ENCODE measurements at places on chromosomes 4 and X.

DNA sequence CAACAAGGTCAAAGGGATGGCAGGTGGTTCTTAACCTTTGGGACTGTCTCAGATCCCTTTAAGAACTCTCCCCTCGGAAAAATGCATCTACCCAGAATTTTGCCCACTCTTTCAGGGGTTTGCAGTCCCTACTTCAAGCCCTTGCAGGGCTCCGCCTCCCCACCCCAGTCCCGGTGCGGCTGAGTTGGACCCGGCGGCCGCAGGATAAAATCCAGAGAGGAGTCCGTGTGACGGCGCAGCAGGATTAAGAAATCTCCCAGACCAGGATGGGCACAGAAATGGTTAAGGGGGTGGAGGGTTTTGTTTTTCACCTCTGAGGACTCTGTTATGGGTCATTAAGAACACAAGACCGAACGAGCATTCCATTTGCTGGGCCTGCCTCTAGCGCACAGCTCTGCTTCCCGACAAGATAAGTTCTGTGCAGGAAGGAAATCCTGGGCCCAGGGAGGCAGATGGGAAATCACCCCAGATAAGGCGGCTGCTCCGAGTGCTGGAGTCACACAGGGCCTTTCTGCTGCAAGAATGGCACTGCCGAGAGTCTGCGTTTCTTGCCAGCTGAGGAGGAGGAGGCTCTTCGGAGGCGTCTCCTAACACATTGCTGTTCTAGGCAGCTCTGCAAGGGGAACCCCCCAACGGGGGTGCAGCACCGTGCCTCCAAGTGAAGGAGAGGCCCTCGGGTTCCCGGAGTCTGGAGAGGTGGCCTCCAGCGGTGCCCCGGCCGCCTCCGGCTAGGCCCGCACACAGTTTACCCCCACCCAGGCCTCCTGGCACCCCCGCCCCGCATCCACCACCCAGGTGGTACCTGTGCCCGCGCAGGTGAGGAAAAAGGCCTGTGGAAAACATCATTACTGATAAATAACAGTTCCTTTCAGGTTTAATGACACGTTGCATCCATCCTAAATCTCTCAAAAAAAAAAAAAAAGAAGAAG, 277.6 kb downstream of the BCOR start:
- no peak for DNase-seq

DNA sequence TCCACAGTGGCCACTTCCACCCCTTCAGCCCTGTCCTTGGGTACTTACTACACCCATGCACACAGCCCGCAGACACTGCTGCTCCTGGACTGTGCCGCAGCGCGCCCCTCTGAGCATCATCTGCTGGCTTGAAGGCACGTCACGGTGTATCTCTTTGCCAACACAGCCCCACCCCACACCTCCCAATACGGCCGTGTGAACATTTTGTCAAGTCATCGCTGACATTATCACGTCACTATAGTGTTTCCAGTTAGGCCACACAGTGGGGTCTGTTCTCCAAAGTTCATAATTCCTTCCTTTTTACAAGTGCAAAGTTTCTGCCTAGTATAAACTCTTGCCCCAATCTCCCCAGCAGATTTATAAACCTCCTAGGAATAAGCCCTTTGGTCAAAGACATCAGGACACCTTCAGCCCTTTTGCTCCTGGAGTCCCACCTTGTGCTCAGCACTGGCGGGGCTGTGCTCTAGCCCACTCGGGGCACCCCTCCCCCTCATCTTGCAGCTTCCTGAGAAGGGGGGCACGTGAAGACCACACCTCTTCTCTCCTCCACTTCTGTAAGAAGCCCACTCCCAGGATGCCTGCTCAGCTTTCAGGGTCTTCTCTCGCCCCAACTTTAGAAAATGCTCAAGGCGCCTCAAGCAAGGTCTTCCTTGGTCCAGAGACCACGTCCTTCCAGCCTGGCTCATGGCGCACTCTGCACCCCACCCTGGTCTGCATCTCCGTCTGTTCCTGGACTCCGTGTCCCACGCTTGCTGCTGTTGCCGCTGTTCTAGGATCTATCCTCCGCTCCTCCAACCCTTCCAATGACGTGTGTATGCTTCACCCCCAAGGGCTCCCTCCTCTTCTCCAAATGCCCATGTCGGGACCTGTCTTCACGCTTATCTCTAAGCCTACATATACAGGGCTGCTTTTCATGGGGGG, 7.2 kb downstream of the FAM53A start:
- no peak for DNase-seq

DNA sequence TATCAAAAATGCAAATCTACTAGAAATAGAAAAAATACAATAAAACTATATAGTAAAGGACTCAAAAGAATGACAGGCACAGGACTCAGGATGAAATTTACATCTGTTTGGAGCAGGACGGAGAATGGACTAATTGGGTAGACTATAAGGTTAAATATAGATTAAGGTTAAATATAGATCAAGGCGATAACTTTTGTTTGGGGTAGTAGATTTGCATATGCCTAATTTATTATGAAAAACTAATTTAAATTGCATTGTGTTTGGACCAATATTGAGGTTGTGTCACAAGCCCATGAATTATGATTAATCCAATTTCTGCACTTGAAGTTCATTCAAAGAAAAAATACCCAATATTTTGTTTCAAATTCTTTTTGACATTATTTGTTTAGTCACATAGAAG, 31.0 kb downstream of the MTHFD2L start:
- DNase-seq: no peak

- peak; percentile 67 for DNase-seq
Observed at GRCh38 chr4:4969298-4969697, 50.0 kb downstream of the CYTL1 start.

DNA sequence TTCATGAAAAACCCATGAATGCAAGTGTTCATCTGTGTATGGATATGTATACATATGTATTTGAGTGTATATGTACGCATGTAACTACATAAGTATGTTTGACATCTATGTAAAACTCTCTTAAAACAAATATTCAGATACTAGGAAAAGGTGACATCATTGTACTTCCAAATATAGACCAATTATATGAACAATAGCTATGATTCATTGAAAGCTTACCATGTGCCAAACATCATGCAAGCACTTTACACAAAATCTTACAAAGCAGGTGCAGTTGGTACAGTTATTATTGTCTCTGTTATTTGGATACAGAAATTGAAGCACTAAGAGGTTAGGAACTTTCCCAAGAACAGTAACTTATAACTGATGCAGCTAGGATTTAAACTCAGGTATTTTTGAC, 21.4 kb downstream of the MAGEB17 start:
- no peak for DNase-seq

- no peak for DNase-seq
Observed at GRCh38 chr4:182103614-182104319, 139.4 kb upstream of the TENM3 start.

GRCh38 chrX:10189317-10190268, 32.8 kb downstream of the CLCN4 start:
- DNase-seq: peak; percentile 78

- DNase-seq: no peak
Observed at GRCh38 chr4:124804584-124804983, 92.1 kb upstream of the ANKRD50 start.

- no peak for DNase-seq
Observed at GRCh38 chr4:6058531-6059374, 40.5 kb upstream of the C4orf50 start.

Data from uterus (tissue), 4 donors.